Activated T-helper 1 cell treated with anti-CD3 and anti-CD28 coated beads, Interleukin-2, amount 50 U/mL, for 16 hours (primary cell): ENCODE measurements at places on chromosomes 3 and 15.

DNA sequence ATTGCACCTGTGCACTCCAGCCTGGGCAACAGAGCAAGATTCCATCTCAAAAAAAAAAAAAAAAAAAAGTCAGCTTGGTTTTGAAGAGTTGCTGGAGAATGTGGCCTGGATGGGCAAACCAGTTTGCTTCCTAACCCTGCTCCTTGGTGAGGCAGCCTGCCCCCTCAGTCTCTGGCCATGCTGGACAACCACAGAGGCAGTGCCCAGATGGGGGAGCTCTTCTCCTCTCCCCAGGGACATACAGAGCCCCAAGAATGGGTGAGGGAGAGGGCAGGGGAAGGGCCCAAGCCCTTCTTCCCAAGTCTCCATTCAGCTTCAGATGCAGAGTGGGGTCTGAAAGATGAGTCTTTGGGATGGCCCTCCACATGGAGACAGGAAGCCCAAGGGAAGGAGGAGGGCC is 27.9 kb downstream of the CD276 start:
- DNase-seq, result no peak

DNA sequence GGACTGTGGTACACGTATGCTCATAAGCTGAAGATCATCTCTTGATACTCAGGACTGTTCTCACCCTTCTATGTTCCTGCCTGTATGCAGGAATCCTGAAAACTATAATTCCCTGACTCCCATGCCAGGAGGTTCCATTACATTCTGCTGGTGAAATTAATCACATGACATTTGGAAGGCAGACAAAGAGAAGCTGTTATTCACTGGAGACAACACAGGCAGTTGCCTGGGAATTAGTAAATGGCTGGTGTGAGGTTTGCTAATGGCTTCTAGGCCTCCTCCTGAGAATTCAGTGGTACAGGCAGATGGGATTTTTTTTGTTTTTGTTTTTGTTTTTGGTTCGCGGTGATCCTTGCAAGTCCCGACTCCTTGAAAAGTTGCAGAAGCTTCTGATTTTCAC is 91.4 kb downstream of the CTNNB1 start:
- DNase-seq, result no peak

DNA sequence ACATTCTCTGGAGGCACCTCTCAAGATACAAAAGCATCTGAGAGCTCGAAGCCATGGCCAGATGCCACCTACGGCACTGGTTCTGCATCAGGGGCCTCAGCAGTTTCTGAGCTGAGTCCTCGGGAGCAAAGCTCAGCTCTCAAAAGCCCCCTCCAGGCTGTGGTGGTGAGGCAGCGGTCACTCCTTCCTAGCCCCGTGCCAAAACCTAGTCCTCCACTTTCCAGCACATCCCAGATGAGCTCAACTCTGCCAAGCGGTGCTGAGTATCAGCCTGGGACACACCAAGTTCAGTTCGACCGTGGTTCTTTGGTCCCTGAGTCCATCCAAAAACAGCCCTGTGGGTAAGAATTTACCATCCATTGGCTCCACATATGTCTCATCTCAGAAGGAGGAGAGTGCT is 79.3 kb upstream of the STT3B start:
- no peak for DNase-seq

DNA sequence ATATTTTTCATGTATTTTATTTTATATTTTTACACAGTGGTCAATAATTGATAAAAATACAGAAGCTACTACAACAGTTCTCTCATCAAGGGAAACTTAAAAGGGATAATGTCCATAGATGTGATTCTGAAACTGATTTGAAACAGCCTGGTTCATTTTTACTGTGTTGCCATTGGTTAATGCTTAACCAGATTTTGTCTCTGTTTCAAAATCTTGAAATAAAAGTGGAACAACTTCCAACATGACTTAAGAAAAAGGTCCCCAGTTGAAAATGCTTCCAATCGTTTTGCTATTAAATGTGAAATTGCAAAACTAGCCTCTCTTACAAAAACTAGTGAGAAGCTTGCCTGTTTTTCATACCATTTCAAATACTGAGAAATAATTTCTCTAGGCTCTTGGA is 240.7 kb downstream of the LPP start:
- DNase-seq, result no peak

DNA sequence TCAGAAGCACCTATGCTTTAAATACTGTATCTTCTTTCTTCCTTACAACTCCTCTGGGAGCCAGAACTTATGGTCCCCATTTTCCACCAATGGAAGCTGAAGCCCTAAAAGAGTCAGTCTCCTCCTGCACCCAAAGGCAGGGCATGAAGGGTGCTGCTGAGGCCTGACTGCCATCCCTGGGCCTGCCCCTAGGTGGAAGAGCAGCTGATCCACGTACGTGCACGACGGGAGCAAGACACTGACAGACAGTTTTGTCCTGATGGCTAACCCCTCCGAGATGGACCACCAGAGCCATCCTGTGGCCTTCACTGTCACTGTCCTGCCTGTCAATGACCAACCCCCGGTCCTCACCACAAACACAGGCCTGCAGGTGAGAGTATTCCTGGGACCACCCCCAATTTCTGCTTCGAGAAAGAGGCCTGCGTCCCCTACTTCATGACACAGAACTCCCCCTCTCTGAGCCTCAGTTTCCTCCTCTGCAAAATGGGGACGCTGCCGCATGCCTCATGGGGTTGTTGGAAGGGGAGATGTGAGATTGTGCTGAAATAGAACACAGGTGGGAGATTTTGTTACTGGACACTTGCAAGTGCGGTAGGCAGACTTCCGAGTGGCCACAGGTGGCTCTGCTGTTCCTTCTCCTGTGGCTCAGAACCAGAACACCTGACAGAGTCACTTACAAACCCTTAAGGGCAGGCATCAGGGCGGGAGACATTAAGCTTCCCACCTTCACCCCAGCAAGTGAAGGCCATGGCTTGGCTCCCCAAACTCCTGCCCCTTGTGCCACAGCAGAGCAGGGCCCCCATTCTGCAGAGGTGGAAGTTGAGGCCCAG is 175.4 kb downstream of the TBC1D2B start:
- DNase-seq, result no peak

DNA sequence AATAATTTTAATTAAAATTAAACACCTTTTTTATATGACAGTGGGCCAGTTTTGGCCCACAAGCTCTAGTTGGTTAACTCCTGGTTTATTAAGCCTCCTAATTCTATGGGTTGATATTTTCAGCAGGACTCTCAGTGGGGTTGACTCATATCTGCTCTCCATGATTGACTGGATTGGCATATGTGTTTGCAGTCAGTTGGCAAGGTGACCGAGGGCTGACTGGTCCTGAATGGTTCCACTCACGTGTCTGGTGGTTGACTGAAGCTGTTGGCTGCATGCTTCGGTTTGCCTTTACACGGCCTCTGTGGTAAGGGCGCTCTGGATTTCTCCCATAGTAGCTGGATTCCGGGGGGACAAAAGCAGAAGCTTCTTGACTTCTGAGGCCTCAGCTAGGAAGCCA is 65.3 kb upstream of the ZNF280D start:
- no peak for DNase-seq

GRCh38 chr3:64023861-64024223 is 548 bp upstream of the PSMD6 start:
- DNase-seq, result no peak

DNA sequence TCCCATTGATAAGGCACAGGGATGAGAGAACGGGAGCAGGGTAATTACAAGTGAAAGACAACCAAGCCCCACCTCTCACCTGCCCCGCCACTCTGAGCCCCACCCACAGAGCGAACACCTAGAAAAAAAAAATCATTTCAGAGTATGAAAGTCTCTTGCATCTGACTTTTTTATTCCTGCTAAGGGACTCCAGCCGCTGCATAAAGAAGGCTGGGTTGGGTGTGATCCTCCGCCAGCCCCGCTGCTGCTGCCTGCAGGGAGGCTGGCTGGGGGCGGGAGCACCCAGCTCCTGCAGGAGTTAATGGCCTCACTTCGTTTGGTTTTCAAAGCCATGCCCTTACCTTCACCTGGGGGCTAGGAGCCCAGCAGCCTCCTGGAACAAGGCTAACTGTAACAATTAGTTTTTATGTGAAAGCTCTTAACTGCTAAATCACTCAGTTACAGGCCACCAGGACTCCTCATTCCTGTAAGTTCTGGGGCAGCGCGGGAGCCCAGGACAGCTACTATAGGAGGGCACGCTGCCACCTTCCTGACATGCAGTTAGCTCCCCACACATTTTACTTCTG is 78.0 kb upstream of the SNRPA1 start:
- DNase-seq, result no peak

- no peak for DNase-seq
Measured at GRCh38 chr3:5191555-5192304, 4.2 kb downstream of the EDEM1 start.

GRCh38 chr3:190697901-190698300 is 164.6 kb downstream of the GMNC start:
- no peak for DNase-seq

DNA sequence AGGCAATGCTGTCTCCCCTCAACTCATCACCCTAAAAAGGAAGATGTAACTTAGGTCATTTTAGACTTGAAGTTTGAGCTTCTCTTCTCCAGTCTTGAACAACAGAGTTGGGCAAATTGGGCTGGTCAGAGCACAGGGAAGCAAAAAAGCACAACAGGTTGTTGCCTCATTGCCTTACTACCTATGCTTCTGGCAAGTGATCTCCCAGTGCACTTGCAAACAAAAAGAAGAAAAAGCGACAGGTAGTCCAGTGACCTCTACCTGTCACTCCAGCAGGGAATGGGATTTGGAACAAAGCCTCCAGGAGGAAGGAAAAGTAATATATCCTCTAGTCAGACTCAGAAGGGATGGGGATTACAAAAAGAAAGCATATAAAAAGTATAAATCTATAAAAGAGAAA is 160.2 kb upstream of the MANF start:
- no peak for DNase-seq

DNA sequence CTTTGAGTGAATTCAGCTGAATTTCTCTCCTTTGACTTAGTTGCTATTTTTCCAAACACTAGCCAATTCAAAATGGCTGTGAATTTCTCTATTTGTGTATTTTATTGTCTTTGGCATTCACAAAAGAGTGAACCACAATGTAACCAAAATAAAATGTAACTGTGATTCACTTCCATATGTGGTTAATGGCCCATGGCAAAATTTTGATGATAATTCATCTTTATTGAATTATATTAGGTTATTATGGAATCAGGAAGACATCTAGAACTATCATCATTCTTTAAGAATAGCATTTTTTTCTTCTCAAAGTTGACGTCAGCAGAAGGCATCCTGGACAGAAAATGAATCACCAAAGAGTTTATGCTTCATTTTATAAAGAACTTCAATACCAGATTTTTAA is 705.3 kb upstream of the NAALADL2 start:
- DNase-seq, result no peak

- no peak for DNase-seq
Measured at GRCh38 chr3:49172551-49173041, 1.2 kb downstream of the KLHDC8B start.
